NCI-H510A treated with DMSO at 0.1 percent for 48 hours (cell line): ENCODE measurements at places on chromosomes 5 and 9.

DNA sequence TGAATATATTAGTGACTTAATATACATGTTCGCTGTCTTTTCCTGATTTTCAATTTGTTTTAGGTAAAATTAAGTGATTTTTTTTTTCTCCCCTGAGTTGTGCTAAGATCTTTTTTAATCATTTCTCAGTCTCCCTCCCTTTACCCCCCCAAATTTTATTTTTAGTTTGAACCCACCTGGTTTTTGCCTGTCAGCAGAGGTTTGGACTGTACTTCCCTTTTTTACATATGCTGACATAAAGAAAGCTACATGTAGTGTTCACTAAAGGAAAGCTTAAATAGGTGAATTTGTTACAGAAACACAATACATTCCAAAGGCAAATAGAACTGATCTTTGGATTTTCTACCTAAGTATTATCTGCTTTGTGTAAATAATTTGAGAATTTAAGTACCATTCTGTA lies 82.2 kb downstream of the IPO11 start:
- DNase-seq = no peak

- DNase-seq = no peak
Observed at GRCh38 chr9:129347316-129348120, 169.5 kb upstream of the IER5L start.

GRCh38 chr5:1962619-1963355 lies 80.1 kb upstream of the IRX4 start:
- no peak for DNase-seq

- no peak for DNase-seq
Observed at GRCh38 chr5:134580001-134580460, 52.6 kb downstream of the SAR1B start.

- no peak for DNase-seq
Observed at GRCh38 chr5:12876541-12877298, 972.5 kb upstream of the CTNND2 start.
